ENCODE measurements at places on chromosomes 4 and X. TPM values are rescaled to one million over a fixed set of nuclear protein-coding genes. Genes with fewer than 3 reads are reported as not detected.

Gene SH3RF1
- 9.1 TPM for total RNA-seq

Gene CSN1S1
- not detected for total RNA-seq

GRCh38 chrX:9676306-9676705, 89.3 kb downstream of the GPR143 start:
- H3K4me1 ChIP-seq: no peaks in the 10 kb centered on the region
- no peak for DNase-seq
- H3K27ac ChIP-seq: no peak overlapping the region
- no peaks in the 10 kb centered on the region for H3K36me3 ChIP-seq
- H3K27me3 ChIP-seq: no peaks in the 10 kb centered on the region
- no peak overlapping the region for H3K4me3 ChIP-seq

DNA sequence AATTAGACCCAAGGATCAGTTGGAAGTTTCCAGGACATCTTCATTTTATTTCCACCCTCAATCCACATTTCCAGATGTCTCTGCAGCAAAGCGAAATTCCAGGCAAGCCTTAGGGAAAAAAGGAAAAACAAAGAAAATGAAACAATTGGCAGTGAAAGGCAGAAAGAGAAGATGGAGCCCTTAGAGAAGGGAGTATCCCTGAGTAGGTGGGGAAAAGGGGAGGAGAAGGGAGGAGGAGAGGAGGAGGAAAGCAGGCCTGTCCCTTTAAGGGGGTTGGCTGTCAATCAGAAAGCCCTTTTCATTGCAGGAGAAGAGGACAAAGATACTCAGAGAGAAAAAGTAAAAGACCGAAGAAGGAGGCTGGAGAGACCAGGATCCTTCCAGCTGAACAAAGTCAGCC, at the start of gene PLP1:
Gene PLP1 (plus strand): TSS at position 295 of the 400 bp plus-strand sequence. CDS start 156 bp downstream, outside the sequence.
- no peaks in the 10 kb centered on the region for H3K4me1 ChIP-seq
- H3K36me3 ChIP-seq: no peaks in the 10 kb centered on the region
- no peaks in the 10 kb centered on the region for H3K27me3 ChIP-seq
- no peak within 1 kb of the TSS for H3K27ac ChIP-seq
- H3K4me3 ChIP-seq: no peak within 1 kb of the TSS
- DNase-seq: no peak

DNA sequence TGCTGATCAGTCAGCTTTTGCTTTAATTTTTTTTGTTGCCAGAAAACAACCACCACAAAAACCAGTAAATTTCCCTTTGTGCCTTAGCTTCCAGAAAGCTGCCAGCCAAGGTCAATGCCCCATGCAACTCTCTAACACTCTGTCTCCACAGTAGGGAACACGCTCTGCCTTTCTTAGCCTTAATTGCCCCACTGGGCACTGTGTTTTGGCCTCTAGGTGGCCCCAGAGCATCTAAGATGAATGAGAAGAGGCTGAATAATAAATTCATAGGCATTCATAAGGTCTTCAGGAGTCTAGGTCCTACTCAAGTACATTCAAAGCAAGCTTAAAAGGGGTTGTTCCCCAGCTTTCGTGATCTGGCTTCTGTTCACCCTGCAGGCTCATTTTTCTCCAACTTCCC, 57.7 kb upstream of the PASD1 start:
- H3K27me3 ChIP-seq: peaks cover 5% of the 10 kb centered on the region
- no peak for DNase-seq
- no peak overlapping the region for H3K4me3 ChIP-seq
- H3K36me3 ChIP-seq: no peaks in the 10 kb centered on the region
- H3K27ac ChIP-seq: no peak overlapping the region
- no peaks in the 10 kb centered on the region for H3K4me1 ChIP-seq

GRCh38 chr4:156073976-156074375, 120.3 kb upstream of the CTSO start:
- no peak overlapping the region for H3K27ac ChIP-seq
- DNase-seq: no peak
- H3K27me3 ChIP-seq: no peaks in the 10 kb centered on the region
- H3K4me3 ChIP-seq: no peak overlapping the region
- H3K36me3 ChIP-seq: no peaks in the 10 kb centered on the region

DNA sequence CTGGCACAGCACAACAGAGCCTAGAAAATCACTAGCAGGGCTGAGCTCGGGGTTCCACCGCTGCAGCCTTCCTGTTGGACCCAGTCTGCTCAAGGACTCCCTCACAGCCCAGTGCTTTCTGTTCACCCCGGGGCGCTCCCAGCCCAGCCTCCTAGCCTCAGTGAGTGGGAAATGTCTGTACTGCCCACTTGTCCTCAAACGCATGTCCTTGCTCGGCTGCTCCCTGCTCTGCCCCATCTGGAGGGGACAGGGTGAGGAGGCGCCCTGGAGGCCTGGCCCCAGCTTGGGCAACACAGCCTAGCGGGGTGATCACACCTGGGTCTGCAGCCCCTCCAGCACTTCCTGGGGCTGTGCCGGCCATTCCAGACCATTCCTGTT, 11.9 kb upstream of the CCNQ start:
- DNase-seq: no peak
- H3K36me3 ChIP-seq: no peaks in the 10 kb centered on the region
- no peaks in the 10 kb centered on the region for H3K27me3 ChIP-seq

- H3K4me3 ChIP-seq: no peak overlapping the region
- H3K27me3 ChIP-seq: no peaks in the 10 kb centered on the region
- no peak for DNase-seq
- peaks cover 5% of the 10 kb centered on the region for H3K4me1 ChIP-seq
- H3K27ac ChIP-seq: no peak overlapping the region
- no peaks in the 10 kb centered on the region for H3K36me3 ChIP-seq
Measured at GRCh38 chr4:47413521-47413920, 50.0 kb downstream of the COMMD8 start.

- H3K27ac ChIP-seq: no peak overlapping the region
- DNase-seq: no peak
- H3K4me1 ChIP-seq: no peaks in the 10 kb centered on the region
- no peaks in the 10 kb centered on the region for H3K27me3 ChIP-seq
Measured at GRCh38 chrX:150316564-150316963, 46.6 kb upstream of the MAMLD1 start.

Gene SUPT20HL1
- total RNA-seq: not detected

Gene UGT2B11
- total RNA-seq: 1.2 TPM

- no peak overlapping the region for H3K4me3 ChIP-seq
- H3K36me3 ChIP-seq: no peaks in the 10 kb centered on the region
- no peaks in the 10 kb centered on the region for H3K4me1 ChIP-seq
Measured at GRCh38 chr4:8855818-8856245, 15.8 kb downstream of the HMX1 start.

Gene PNCK
- not detected for total RNA-seq

GRCh38 chr4:46793036-46793435, 116.0 kb downstream of the COX7B2 start:
- no peaks in the 10 kb centered on the region for H3K27me3 ChIP-seq
- H3K27ac ChIP-seq: no peak overlapping the region
- no peak for DNase-seq
- no peak overlapping the region for H3K4me3 ChIP-seq
- no peaks in the 10 kb centered on the region for H3K4me1 ChIP-seq

Gene KLHL13
- 1.6 TPM for total RNA-seq

DNA sequence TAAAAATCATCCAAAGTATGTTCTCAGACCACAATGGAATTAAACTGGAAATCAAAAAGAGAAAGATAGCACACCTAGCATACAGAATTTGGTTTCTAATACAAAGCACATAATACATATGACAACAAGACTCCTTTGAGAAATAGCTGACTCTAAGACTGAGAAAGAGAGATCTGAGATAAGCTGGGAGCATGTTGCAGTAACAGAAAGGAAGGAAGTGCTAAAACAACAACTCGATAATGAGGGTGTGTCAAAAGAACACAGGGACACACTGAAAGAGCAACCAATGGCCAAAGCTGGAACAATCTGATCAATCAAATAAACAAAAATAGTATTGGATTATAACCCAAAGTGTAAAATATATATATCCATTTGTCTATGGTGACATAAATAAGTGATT, 586.6 kb downstream of the C4orf33 start:
- H3K27ac ChIP-seq: no peak overlapping the region
- H3K4me3 ChIP-seq: no peak overlapping the region
- no peaks in the 10 kb centered on the region for H3K27me3 ChIP-seq
- no peaks in the 10 kb centered on the region for H3K36me3 ChIP-seq
- no peak for DNase-seq
- no peaks in the 10 kb centered on the region for H3K4me1 ChIP-seq

- peaks cover 7% of the 10 kb centered on the region for H3K4me1 ChIP-seq
- no peak overlapping the region for H3K4me3 ChIP-seq
- DNase-seq: no peak
- H3K27ac ChIP-seq: no peak overlapping the region
- no peaks in the 10 kb centered on the region for H3K27me3 ChIP-seq
Measured at GRCh38 chr4:186200516-186200915, 9.1 kb downstream of the CYP4V2 start.

GRCh38 chrX:150690126-150690525, 3.1 kb upstream of the MTMR1 start:
- no peak overlapping the region for H3K4me3 ChIP-seq
- H3K27me3 ChIP-seq: no peaks in the 10 kb centered on the region
- H3K4me1 ChIP-seq: no peaks in the 10 kb centered on the region
- no peak overlapping the region for H3K27ac ChIP-seq
- no peaks in the 10 kb centered on the region for H3K36me3 ChIP-seq
- DNase-seq: no peak

GRCh38 chr4:764405-765169, 59.0 kb downstream of the PCGF3 start:
- no peaks in the 10 kb centered on the region for H3K27me3 ChIP-seq
- H3K4me3 ChIP-seq: no peak overlapping the region
- H3K27ac ChIP-seq: no peak overlapping the region
- H3K36me3 ChIP-seq: peaks cover 4% of the 10 kb centered on the region

Gene ZIC3
- total RNA-seq: not detected
